NCI-H1417 (cell line): ENCODE measurements at places on chromosomes 11 and 22.

DNA sequence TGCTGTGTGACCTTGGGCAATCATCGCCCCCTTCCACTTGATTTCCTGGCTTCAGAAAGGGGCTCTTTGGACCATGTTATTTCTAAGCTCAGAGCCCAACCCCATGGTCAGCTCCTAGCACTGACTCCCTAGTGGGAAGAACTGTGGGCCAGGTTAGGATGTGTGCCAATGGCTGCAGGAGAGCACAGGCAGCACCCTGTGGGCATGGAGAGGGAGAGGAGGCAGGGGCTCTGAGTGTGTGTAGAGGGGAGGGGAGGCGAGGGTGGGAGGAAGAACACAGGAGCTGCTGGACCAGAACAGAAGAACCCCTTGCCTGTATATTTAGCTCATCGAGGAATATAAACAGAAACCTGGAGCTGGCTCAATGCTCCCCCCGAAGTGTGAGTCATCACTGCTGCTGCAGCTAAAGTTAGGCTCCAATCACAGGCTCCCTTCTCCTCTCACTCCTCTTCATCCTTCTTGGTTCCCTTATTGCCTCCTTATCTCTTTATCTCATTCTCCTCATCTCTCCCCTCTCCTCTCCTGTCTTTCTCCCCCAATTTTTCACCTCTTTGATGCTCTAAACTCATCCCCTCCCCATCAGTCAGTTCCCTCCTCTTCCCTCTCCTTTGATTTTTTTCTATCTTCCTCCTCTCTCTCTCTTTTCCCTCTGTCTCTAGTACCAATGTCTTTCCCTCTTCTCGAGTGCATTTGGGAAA, 14.5 kb upstream of the RPS19BP1 start:
- DNase-seq = no peak

DNA sequence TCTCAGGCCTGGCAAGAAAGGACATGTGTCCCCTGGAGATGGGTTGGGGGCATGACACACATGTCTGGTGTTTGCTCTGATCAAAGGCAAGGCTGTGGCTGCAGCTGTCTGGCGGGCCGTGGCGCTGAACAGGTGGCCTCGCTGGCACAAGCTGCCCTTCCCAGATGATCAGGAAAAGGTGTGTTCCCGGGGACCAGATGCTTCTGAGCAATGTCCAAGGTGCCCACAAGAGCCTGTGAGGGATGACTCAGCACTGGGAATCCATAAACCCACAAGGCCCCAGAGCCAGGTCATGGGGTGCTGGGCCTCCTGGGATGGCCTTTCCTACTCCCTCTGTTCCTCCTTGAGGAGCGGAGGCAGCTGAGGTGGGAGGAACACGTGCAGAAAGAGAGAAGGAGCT, 9.7 kb upstream of the LRP5 start:
- peak; percentile 51 for DNase-seq

DNA sequence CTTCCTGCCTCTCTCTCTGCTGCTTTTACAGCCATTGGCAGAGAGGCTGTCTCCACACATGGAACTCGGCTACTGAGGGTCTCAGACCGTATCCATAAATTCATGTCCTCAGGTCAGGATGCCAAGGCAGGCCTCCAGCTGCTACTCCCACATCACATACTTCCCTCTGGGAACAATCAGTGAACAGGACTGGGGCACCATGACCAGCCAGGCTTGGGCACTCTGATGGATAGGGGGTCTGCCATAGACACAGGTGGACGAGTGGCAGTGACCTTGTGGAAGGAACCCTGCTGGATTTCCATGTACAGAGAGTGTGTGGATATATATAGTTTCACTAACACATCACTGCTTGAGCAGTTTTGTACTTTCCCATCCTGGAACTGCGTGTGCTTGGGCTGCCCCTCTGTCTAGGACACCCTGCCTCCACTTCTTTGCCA, 97.7 kb upstream of the PARVA start:
- no peak for DNase-seq

GRCh38 chr11:120704256-120704750, 192.8 kb downstream of the GRIK4 start:
- DNase-seq = no peak

DNA sequence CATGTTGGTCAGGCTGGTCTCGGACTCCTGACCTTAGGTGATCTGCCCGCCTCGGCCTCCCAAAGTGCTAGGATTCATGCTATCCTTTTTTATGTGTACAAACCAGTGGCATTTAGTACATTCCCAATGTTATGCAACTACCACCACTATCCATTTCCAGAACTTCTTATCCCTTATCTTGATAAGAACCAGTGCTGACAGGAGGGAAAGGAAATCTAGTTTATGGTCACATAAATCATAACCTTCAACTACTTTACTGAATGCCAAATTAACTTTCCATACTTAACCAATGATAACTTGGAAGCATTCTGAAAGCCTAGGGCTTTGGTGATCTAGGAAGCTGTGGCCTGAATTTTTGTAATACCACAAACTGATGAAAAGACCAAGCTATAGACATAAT, 170.4 kb downstream of the SWAP70 start:
- no peak for DNase-seq

DNA sequence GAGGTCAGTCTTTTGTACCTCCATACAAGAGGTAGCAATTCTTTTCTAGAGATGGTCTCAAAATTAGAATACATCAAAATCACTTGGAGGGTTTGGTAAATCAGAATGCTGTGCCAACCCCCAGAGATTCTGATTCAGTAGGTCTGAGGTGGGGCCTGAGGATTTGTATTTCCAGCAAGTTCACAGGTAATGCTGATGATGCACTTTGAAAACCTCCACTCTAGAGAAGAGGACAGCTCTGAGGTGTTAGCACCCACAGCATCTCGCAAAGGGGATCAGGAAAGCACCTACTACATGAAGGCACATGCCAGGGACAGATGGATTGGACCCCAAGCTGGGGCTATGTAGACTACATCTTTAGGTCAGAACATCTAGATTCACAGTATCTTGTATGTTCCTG, 7.2 kb downstream of the KCTD14 start:
- DNase-seq = no peak

DNA sequence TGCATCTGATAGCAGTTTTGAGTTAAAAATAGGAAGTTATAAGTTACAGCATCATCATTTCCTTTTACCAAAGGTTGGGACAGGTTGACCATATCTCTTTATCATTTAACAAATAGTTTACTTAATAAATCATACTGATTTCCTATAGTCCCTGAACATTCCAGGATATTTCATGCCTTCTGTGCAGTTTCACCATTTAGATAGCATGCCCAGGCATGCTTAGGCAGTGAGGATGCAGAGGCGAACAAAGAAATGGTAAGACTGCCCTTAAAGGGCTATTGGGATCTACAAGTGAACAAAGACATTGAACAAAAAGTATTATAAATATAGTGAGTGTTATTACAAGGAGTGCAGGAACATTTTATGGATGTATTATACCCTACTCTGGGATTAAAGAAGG, 96.4 kb downstream of the PRMT3 start:
- no peak for DNase-seq

DNA sequence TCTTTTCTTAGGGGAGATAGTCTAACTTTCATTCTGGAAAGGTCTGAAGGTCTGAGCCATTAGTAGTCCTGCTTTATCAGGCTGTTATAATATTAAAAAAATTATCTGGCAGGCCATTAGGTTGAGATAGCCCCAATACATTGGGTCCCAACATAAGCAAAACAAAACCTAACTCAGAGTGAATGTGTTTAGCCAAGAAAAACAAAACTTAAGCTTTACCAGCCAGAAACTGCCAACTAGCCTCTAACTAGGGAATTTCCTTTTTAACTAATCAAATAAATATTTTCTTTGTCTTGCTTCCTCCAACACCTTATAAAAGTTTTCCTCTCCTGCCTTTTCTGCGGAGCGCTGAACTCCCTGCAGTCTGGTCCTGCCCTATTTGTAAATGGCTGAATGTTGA, 1137.7 kb upstream of the CNTN5 start:
- no peak for DNase-seq

GRCh38 chr11:10494636-10495463, 39.8 kb downstream of the AMPD3 start:
- DNase-seq = no peak

GRCh38 chr22:23889620-23890019, 4.6 kb upstream of the MIF start:
- no peak for DNase-seq

DNA sequence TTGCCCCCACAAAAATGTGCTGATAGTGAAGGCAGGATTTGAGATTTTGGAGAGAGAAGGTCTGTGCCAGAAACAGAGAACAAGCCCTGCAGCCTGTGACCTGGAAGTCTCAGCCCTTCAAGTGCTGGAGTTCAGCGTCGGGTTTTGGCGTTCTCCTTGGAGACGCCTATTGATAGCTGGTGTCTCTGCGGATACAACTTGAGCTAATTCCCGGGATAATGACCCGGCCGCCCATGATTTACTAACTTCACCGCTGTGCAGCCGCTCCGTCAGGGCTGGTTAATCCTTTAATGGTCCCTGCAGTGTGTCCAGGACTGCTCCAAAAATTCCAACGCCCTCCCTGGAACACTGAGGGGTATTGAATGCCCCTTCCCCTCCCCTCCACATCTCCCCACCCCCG, 76.6 kb downstream of the WT1 start:
- DNase-seq = peak; percentile 2

DNA sequence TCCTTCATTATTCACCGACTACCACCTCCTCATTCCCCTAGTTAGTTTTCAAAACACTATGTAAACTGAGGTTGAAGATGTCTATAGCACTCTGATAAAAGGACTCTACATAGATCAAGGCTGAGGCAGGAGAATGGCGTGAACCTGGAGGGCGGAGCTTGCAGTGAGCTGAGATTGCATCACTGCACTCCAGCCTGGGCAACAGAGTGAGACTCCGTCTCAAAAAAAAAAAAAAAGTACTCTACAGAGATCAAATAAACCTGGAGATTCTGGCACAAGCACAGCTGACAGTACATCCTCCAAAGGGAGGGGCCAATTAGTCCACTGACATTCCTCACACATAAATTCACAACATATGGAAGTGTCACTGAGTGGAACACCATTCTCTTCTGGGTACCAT, 31.0 kb downstream of the TSG101 start:
- DNase-seq = no peak

DNA sequence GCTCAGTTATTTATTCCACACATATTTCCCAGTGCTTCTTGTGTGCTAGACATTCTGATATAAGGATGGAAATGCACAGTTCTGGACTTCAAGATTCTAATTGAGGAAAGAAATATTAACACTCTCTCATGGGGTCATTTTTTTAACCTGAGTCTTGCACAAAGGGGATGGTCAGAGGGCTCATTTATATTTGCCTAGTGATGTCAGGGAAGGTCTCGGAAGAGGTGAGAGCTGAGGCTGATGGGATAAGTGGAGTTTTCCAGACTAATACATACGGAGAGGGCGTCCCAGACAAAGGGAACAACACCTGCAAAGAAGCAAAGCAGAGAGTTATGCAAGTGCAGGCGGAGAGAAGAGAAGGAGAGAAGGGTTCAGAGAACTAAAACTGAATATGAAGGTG, 1304.6 kb upstream of the TENM4 start:
- no peak for DNase-seq

- DNase-seq = no peak
Measured at GRCh38 chr11:62958547-62959421, 26.0 kb downstream of the SLC22A6 start.

- no peak for DNase-seq
Measured at GRCh38 chr11:19597876-19598275, 114.8 kb upstream of the NAV2 start.

DNA sequence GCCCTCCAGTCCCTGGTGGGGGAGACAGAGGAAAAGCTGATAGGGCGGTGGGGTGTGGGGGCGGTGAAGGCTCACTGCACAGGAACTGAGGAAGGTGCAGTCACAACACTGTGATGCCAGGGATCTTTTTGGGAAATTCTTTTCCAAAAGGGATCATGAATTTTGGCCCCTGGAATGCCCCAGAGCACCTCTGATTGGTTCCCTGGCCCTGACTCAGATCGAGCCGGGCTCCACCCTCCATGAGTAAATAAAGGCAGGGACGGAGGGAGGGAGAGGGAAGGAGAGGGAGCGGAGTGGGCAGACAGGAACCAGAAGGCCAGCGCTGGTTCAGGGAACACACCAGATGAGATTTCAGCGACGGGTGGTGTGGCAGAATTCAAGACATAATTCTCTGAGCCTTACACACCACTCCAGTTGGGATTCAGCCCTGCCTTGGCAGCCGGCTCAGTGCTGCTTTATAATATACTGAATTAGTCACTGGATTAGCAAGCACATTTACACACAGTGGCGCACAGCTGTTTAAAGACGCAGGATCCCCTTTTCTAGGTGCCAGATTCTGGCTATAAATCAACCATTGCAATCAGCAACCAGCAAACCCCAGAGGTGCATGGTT, 80.3 kb downstream of the ETS1 start:
- no peak for DNase-seq

- no peak for DNase-seq
Measured at GRCh38 chr22:37965940-37966664, 12.6 kb downstream of the POLR2F start.

GRCh38 chr22:45127866-45128265, 35.9 kb upstream of the NUP50 start:
- no peak for DNase-seq

- no peak for DNase-seq
Measured at GRCh38 chr11:65426839-65427690, 4.5 kb downstream of the NEAT1 start.

GRCh38 chr22:24728790-24729637, 45.5 kb downstream of the PIWIL3 start:
- no peak for DNase-seq

GRCh38 chr11:73520353-73521061, 77.4 kb downstream of the FAM168A start:
- DNase-seq = peak; percentile 90

DNA sequence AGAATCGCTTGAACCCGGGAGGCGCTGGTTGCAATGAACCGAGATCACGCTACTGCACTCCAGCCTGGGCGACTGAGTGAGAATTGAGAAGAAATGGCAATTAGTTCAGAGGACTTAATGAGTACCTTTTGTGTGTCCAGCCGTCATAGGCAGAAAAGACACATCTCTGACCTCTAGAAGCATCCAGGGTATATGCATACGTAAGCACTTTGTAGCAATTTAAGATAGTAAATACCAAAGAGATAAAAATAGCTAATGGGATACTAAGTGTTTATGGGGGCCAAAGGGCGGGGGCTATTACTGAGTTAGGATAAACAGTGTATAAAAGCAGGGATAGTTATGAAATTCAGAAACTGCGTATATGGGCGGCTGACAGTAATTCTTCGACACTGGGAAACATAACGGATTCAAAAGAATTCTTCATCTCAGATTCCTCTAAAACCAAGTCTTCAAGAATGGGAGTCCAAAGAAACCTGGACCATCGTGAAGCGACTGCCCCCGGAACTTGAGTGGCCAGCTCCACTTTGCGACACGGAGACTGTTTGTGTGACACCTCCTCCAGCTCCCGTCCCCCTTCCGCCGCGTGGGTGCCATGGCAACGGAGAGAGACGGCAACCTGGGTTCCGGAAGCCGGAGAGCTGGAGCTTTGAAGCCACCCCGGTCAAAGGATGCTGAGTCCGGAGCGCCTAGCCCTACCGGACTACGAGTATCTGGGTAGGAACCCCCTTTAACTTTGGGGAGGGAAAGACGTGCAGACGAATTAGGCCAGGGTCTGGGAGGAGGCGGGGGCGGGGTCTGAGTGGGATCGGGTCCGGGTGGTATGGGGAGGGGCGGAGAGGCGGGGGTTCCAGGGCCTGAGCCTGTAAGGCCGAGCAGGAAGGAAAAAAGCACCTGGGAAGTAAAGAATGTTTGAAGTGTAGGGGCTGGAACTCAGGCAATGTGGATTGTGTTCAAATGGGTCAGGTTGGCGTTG, at the start of gene CSTPP1:
Gene CSTPP1, plus strand, starts transcription at position 624 of the 973 bp plus-strand sequence. Its CDS starts 45 bp downstream, at position 669.
- DNase-seq = peak; percentile 97
